ENCODE measurements at places on chromosomes 13 and 19.

DNA sequence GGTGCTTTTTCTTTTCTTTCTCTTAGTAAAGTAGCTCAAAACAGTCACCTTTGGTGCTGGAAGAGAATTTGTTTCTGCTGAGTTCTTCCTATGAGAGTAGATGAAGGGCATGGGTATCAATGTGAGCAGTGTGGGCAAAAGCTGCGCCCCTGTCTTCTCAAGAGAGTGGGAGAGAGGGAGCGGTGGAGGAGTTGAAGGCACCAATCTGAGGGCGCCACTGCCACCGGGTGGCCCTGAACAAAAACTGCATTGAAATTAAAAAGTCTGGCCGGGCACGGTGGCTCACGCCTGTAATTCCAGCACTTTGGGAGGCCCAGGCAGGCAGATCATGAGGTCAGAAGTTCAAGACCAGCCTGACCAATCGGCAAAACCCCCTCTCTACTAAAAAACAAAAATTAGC lies 28.7 kb upstream of the EPHX3 start:
- ATAC-seq: no peak

DNA sequence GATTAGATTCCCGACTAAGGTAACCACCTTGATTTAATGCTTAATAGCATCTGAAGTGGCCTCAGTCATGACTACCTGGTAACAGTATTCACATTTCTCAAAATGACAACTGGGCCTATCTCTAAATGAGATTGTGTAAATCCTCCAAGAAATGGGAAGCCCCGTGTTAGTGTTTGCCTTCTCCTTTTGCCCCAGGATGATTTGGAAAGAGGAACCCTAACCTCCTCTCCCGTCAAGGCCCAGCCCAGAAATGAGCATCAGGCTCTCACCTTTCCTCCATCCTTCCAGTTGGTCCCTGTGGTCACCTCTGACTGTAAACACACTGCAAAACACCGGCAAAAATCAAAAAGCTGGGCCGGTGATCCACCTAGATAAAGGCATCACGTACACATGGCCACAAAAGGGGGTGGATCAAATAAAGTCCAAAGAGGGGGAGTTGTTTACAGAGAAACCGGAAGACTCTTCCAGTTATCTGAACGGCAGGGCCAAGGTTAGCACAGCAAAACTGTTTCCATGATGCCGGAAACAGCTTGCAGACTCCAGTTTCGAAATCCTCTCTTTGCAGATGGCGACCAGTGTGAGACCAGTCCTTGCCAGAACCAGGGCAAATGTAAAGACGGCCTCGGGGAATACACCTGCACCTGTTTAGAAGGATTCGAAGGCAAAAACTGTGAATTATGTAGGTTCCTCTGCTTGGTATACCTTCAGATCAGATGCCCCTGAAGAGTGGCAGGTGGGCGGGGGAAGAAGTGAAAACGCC lies 16.4 kb downstream of the F10 start:
- no peak for ATAC-seq

DNA sequence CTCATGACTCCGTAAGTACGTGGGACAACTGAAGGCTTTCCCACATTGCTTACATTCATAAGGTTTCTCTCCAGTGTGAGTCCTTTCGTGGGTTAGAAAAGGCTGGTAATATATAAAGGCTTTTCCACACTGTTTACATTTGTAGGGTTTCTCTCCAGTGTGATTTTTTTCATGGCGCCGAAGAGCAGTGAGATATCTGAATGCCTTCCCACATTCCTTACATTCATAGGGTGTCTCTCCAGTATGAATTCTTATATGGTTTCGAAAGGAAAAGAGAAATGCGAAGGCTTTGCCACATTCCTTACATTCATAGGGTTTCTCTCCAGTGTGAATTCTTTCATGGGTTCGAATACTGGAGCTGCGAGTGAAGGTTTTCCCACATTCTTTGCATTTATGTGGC lies 29.5 kb downstream of the ZNF490 start:
- ATAC-seq: no peak

DNA sequence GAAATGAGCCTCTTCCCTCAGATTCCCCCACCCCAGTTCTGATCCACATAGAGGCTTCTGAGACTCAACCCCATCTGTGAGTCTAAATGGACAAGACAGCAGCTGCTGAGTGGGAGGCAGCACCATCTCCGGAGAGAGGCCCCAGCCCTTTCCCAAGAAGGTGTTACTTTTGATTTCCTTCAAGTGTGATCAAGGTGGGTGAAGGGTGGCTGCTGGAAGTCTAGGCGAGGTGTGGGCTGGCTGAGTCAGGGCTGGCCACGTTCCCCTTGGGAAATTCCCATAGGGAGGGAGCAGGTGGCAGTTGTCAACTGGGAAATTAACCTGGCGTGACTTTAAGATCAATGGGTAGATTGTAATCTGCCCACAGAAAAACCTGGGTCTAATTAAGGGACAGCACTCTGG lies 148.0 kb downstream of the FOXO1 start:
- no peak for ATAC-seq

DNA sequence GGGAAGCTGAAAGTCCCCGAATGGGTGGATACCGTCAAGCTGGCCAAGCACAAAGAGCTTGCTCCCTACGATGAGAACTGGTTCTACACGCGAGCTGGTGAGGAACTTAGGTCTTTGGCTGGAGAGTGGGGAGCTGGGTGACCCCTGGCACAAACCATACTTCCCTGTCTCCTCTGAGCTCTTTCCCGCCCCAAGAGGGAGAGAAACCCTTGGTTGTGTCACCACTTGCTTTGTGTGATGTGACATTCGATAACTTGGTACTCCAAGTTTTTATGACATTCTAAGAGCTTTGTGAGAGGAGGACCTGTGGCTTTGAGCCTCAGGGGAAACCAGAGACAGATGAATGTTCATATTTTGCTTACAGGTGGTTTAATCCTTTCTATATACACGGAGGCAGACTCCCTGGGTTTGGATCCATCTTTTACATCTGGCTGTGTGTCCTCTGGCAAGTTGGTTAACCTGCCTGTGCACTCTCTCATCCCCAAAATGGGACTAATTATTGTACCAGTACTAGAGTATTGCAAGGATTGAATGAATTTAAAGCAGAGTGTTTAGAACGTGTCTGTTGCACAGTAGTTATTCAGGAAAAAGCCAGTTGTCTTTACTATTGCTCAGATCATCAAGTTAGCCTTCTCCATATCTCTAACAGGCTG lies 1.2 kb downstream of the RPS19 start:
- ATAC-seq: no peak

- ATAC-seq: no peak
These were observed 6.6 kb downstream of the STARD13 start for GRCh38 chr13:33278913-33279312.

DNA sequence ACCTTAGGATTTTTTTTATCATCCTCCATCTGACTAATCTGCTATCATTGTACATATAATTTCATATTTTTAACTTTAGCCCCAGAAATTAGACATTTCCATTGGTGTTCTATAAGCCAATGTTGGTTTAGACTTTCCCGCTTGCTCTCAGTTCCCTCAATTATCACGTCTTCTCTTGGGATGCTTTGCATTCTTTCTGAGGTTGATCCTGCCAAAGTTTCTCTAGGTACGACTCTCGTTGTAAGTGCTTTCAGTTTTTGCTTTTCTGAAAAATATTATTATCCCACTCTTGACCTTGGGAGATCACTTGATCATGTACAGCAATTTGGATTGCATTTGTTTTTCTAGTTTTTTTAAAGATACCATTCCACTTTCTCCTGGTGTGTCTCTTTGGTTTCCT lies 270.2 kb downstream of the IRS2 start:
- no peak for ATAC-seq

DNA sequence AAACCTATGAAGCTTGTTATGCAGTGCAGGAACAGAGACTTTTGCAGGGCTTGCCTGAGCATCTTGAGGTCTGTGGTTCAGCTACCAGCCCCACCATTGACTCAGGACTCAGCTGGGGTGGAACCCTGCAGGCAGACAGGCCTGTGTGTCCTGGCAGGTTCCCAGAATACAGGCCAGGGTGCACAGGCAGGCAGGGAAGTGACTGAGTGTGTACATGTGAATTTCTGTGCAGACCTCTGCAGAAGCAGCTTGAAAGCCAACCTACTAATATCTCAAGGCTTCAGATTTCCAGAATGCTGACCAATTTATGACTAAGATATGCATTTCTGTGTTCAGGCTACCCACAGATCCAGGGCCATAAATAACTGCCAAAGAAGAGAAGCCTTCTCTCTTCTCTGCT lies 254.4 kb downstream of the DLEU7 start:
- ATAC-seq: no peak

DNA sequence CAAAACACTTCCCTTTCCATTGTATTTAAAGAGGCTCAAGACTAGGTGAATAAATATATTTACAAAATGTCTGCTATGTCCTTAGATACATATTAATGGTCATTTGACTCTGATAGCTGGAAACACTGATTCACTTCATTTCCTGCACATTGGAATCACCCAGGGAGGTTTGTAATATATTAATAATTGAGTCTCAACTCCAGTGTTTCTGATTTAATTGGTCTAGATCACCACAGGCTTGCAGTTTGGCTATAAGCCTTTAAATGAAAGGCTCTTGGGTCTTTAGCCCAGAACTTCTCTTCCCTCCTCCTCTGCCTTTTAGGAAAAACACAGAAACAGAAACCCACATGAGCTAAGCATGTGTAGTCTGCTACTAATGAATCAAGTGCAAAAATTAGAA lies 378.0 kb downstream of the TBC1D4 start:
- no peak for ATAC-seq

GRCh38 chr13:48790199-48790598 lies 136.5 kb downstream of the CYSLTR2 start:
- no peak for ATAC-seq

DNA sequence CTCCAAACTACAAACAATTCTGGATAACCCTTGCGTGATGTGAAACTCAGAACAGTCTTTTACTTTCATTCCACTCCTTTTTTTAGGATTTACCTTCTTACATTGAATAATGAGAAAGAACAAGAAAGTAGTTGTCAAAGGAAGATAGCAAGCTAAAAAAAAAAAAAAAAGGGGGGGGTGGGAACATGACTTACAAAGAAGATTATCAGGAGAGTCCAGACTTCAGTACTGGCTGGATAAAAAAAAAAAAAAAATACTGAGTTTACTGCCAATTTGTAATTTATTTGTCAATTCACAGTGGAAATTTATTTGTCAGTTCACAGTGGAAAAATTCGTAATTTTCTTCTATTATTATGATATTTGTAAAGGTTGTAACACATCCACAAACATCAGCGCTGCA lies 792.4 kb upstream of the SLITRK5 start:
- ATAC-seq: no peak

DNA sequence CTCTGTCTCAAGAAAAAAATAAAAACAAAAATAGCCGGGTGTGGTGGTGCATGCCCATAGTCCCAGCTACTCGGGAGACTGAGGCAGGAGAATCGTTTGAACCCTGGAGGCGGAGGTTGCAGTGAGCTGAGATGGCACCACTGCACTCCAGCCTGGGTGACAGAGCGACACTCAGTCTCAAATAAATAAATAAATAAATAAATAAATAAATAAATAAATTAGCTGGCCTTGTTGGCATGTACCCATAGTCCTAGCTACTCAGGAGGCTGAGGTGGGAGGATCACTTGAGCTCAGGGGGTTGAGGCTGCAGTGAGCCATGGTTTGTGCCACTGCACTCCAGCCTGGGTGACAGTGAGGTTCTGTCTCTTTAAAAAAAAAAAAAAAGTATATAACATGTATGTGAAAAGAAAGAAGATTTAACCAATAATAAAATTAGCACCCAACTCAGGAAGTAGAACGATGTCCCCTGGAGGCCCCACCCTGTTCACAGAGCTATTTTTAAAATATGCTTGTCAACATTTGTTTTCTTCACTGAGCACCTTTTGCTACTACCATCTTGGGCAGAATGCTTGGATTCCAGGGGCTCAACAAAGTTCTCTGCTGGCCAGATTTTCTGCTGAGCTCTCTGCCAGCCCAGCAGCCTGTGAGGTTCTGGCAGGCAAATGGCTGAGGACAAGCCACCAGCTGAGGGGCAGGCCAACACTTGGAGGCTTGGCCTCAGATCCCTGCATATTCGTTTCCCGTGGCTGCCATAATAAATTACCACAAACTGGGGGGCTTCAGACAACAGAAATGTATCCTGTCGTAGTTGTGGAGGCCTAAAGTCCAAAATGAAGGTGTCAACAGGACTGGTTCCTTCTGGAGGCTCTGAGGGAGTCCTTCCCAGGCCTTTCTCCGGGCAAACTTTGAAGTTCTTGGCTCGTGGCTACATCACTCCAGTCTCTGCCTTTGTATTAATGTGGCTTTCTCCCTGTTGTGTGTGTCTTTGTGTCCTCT lies 5.2 kb downstream of the SLC25A42 start:
- no peak for ATAC-seq

- no peak for ATAC-seq
These were observed 553.5 kb downstream of the MYO16 start for GRCh38 chr13:109182777-109183465.

DNA sequence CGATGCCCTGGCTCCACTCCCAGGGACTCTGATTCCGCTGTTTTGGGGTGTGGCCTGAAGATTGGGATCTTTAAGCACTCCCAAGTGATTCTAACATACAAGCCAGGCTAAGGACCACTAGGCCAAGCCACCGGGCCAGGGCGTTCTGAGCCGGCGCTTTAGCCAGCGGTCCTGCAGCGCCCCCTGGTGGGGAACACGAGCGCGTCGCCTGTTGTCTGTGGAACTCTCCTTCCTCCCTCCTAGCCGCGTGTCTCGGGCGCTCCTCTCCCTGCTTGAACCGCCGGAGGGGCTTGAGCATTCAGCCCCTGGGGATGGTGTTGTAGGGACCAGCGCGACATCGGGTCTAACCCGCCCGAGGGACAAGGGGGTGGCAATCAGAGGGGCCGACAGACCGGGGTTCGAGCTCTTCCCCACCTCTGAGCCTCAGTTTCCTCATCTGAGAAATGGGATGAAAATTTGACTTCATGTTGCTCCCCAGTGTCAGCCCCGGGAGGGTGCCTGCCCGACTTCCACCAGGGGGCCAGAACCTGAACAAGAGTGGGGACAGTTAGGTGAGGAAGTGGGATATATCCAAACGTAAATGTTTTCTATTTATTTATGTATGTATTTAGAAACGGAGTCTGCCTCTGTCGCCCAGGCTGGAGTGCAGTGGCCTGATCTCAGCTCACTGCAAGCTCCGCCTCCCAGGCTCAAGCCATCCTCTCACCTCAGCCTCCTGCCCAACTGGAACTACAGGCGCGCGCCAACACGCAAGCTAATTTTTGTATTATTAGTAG lies 18.0 kb upstream of the PNMA8B start:
- peak; percentile 81 for ATAC-seq

DNA sequence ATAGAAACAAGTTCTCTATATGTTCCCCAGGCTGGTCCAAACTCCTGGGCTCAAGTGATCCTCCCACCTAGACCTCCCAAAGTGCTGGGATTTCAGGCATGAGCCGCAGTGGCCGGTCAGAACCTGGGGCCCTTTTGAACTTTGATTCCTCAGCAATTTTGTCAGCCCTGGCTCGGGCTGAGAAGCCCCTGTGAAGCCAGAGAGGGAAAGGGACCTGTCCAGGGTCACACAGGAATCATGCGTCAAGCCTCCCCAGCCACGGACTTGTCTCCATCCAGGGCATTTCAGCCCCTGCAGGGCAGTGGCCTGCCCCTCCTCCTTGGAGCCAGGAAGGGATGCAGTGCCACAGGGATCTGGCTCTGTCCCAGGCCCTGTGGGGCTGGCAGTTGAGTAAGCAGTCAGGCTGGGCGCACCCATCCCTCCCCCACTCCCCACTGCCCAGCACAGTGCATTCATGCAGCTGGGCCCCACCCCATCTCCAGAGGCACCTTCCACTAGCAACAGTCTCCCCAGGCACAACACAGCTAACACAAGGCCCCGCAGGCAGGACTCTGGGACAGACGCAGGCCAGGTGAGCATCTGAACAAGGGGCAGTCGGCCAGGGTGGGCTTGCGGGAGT lies at the start of gene CAPS:
TSS of gene CAPS (plus strand) at position 516 of the 619 bp plus-strand sequence. CDS start 153 bp downstream, outside the sequence.
- ATAC-seq: peak; percentile 73

- ATAC-seq: peak; percentile 27
These were observed 588 bp upstream of the DPY19L3 start for GRCh38 chr19:32404933-32405430.

- no peak for ATAC-seq
These were observed 55.0 kb downstream of the TSHZ3 start for GRCh38 chr19:31294189-31294588.
